Activated gamma-delta T cell treated with anti-CD3 and anti-CD28 coated beads, Interleukin-2, amount 50 U/mL, for 16 hours (primary cell): ENCODE measurements at places on chromosomes 3 and 15.

- peak; percentile 84 for DNase-seq
These were observed 30.2 kb upstream of the FURIN start for GRCh38 chr15:90838139-90838538.

DNA sequence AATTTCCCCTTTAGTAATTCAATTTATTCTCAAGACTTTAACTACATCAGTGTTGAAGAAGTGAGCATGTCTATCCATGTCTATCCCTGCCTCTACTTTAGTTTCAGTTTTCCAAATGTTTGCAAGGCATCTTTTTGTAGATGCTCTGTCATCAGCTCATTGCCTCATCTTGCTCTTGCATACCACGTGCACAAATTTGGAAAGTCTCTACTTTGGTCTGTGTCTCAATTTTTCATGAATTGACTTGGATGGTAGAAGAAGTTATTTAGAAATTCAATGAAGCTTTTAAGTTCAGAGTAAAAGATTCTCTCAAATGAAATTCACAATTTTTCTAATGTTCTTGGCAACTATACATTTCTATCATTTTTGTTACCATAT is 55.3 kb downstream of the CLDN1 start:
- DNase-seq, result no peak

GRCh38 chr3:190543671-190544070 is 29.8 kb downstream of the IL1RAP start:
- no peak for DNase-seq

DNA sequence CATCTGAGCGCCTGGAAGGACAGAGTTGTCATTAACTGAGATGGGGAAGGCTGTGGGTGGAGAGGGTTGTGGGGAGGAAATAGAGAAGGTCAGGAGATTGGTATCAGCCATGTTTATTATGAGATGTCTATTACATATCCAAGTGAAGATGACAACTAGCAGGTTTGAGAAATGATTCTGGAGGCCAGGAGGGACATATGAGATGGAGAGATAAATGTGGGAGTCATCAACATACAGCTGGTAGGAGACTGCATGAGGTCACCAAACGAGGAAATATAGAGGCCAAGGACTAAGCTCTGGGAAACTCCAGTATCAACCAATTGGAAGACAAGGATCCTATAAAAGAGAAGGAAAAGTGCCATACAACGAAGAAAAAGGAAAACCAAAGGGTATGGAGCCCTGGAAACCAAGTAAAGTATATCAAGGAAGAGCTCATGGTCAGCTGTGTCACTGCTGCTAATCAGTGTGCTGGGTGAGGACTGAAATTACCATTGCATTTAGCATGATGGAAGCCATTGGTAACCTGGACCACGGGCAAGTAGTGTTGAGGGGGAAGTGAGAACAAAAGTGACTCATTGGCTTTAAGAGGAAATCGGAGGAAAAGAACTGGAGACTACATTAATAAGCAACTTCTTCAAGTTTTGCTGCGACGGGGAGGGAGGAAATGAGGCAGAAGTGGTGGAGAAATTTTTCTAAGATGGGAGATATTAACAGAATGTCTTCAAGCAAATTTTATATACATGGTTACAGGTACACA is 14.0 kb upstream of the UACA start:
- no peak for DNase-seq

- no peak for DNase-seq
These were observed 75.5 kb downstream of the DLG1 start for GRCh38 chr3:197222937-197223370.

- DNase-seq, result no peak
These were observed 318.4 kb upstream of the TRIM42 start for GRCh38 chr3:140359233-140359995.

GRCh38 chr15:63244976-63245645 is 32.3 kb upstream of the APH1B start:
- DNase-seq, result no peak

GRCh38 chr15:47473106-47473725 is 244.1 kb upstream of the SEMA6D start:
- no peak for DNase-seq

DNA sequence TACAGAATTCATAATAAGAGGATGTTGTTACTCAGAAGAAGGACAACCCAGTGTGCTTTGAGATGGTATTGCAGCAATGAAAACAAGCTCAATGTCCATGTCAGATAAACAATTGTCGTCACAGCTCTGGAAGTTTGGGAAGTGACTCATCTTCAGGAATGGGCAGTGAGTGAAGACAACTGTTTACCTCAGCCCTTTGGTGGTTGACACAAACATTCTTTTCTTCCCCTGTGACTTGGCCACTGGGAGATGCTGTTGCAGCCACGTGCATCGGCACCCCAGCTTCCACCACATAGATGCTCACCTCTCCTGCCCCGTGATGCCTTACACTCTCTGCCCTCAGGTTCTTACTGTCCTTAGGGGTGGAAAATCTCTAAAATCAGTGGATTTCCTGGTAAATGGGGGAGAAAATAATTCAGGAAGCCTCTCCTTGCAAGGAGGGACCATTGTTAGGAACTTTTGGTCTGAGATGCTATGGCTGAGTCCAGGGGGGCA is 114.1 kb upstream of the GALNT15 start:
- DNase-seq, result no peak

GRCh38 chr3:52882377-52882776 is 15.0 kb downstream of the STIMATE start:
- DNase-seq, result no peak

GRCh38 chr3:192156382-192156781 is 571.0 kb downstream of the FGF12 start:
- no peak for DNase-seq

- DNase-seq, result no peak
These were observed 4.1 kb upstream of the PAK6 start for GRCh38 chr15:40234783-40235182.

- no peak for DNase-seq
These were observed 237.6 kb downstream of the TUSC7 start for GRCh38 chr3:116947148-116947547.

DNA sequence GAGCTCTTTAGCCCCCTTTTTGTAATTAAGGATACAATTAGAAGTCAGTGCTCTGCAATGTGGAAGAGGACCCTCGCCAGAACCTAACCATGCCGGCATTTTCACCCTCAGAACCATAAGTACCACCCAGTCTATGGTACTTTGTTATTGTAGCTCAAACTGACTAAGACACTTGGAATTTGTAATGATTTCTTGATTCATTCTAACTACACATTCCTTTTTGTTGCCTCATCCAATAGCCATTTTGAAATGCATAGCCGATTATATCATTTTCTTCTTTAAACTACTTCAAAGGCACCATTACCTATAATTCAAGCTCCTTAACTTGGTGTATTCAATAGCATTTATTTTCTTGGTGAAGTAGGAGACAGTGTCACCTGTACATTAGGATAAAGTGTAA is 61.4 kb downstream of the GLB1 start:
- no peak for DNase-seq

GRCh38 chr3:139954146-139954860 is 19.3 kb downstream of the CLSTN2 start:
- no peak for DNase-seq

DNA sequence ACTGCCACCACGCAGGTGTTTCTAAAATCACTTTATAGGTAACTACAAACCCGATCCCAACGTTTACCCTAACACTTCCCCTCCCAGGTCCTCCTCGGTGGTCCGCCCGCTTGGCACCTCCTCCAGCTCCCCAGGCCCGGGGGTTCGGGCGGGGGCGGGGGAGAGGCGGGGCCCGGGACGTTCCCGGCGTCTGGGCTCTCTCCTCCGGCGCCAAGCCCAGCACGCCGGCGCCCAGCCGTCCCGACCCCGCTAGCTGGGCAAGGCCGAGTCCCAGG is 562 bp downstream of the CGGBP1 start:
- no peak for DNase-seq

GRCh38 chr3:127275287-127275781 is 12.5 kb downstream of the PRR20G start:
- no peak for DNase-seq

DNA sequence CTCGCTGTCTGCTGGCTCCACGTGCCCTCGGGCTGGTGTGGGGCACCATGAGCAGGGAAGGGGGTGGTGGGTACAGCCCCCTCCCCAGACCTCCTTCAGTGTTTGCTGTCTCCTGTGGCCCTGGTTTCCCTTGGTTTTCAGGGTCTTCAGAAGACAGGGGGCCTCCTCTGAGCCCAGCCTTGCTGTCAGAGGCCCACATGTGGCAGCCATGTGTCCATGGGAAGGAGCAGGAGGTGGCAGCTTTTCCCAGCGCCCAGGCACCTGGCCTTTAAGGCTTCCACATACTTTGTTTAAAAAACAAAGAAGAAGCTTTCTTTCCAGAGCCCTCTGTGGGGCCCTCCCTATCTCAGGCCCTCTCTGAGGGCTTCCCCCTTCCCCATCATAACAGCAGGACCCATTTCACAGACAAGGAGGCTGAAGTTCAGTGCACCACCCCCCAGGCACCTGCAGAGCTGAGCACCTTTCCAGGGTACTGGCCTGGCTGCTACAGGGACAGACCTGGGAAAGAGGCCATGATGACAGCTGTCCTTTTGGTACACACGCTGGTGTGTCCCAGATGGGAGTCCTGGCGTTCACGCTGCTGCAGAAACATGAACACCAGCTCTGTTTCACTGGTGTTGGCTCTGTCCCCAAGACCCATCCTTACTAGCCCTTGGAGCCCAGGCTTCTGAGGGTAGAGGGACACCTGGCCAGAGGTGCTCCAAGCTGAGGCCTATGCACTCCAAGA is 73.7 kb downstream of the DNAJB8 start:
- DNase-seq, result no peak

GRCh38 chr3:129989414-129989813 is 14.9 kb downstream of the TRH start:
- no peak for DNase-seq

DNA sequence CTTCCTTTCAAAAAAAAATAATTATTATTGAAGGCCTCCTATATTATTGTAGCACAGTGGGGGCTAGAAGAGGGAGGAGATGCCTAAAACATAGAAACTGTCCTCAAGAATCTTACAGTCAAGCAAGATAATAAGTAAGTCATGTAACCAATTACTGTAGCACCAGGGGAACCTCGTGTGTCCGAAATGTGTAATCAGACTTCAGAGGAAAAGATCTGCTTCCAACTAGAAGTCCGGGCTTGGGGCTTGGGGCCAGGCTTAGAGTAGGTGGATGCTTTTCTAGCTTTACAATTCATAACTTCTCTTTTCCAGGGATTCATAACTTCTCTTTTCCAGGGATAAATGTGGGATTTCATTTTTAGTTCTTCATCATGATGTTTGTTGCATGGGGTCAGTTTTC is 29.2 kb downstream of the MEIS2 start:
- DNase-seq, result no peak

GRCh38 chr3:13494463-13495350 is 14.6 kb downstream of the HDAC11 start:
- DNase-seq, result no peak

DNA sequence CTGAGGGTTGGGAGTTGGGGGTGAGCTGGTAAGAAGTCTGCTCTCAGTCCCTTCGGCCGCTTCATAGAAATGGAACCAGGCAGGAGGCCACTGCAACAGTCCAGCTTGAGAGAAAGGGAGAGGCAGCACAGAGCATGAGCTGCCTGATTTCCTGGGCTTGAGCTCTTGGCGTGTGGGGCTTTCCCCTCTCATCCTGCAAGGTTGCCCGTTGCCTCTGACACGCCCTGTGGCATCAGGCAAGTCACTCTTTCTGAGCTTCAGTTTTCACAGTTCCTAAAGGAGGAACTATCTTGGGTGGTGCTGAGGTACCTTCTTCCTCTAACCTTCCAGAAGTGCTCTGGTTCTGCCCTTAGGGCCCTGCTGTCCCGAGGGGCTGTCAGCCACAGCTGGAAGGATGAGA is 4.9 kb downstream of the MESP2 start:
- no peak for DNase-seq

DNA sequence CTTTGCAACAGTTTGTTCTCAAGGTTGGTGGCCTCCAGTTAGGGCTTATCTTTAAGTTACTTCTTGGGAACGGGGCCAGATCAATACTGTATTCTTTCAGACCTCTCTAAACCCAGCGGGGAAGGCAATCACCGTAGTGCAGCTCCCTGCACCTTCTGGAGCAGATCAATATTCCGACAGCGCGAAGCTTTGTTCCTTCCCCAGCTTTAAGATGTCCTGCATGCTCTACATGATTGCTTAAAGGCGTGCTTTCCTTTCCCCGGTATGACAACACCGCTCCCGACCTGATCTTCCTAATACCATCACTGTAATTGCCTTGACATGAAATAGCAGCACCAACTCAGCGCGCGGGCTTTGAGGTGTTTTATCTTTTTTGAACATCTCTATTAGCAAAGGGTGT is 755.2 kb downstream of the NR2F2 start:
- DNase-seq, result no peak

DNA sequence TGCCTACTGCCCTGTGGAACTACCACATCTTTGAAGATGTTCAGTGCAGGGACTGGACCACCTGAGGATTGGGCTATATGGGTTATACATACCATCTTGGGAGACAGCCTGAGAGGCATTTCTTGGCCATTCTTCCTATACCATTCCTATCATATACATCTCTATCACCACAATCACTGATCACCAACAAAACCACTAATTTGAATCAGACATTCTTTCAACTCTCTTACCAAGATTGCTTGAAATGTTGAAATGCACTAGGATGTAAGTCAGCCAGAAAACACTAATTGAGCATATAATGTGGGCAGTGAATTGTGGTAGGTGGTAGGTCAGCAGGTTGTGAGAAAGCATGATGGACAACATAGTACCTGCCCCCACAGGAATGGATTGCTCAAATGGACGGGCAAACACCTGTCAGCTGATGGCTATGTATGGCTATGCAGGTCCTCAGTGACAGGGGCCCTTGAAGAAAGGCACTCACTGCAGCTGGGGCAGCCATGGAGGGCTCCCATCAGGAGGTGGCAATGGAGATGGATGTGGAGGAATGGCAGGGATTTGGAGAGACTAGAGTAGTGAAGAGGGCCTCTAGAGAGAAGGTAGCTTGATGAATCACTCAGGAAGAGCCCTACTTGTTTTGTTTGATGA is 49.1 kb downstream of the AMOTL2 start:
- no peak for DNase-seq

DNA sequence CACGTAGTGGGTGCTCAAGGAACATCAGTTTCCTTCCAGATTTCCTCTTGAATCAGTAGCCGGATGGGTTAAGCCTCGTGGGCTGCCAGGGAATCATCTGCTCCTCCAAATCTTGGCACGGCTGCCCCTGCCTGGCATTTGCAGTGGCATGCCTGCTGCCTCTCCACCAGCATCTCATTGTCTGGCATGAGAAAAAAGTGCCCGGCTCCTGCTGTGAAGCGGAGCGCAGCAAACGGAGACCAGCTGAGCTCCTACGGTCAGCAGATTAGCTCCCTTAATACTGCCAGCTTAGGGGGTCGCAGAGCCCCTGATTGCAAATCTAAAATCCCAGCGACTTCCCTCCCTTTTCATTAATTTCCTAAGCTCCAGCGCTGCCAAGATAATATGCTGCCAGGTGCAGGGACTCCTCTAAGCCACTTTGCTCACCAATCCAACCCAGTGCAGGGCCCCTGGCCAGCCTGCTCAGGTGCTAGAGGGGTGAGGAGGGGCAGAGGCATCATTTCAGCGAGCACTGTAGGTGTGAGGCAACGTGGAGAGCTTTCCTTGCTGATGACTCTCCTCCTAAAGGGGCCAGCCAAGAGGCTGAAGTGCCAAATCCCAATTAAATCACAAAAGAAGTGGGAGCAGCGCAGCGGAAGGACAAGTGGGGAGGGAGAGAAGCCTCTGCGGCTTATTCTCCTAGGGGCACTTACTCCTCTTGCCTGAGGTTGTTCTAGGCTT is 49.6 kb upstream of the ST8SIA2 start:
- no peak for DNase-seq
